Natural killer cell treated with Interleukin-12 subunit alpha and Interleukin-12 subunit beta and Interleukin-15 and Interleukin-18, amount 100 ng/mL, for 72 hours (primary cell): ENCODE measurements at places on chromosomes 3 and 15.

DNA sequence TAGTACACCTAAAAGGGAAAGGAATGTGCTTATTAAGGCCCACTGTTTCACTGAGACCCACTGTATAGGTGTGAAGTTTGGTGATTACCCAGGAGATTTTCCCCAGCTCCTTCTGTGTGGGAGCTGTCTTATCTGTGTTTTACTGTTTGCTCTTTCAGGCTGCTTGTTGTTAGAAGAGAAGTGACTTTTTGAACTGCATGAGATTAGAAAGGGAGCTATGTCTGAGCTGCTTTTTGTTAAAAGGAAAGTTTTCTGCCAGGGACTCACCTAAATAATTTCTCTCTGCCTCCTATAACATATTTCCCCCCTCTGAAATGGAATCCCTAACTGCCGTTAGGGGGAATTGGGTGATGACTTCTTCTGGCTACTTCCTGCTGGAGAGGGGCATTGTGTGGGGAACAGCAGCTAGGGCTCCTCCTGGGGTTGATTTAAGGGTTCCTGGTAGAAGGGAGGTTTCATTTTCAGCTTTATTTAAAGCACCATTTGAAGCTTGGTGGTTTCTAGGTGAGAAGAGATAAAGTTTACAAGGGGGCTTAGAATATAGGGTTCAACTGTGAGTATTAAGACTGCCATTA, 77.1 kb upstream of the ATP11B start:
- no peak for DNase-seq

DNA sequence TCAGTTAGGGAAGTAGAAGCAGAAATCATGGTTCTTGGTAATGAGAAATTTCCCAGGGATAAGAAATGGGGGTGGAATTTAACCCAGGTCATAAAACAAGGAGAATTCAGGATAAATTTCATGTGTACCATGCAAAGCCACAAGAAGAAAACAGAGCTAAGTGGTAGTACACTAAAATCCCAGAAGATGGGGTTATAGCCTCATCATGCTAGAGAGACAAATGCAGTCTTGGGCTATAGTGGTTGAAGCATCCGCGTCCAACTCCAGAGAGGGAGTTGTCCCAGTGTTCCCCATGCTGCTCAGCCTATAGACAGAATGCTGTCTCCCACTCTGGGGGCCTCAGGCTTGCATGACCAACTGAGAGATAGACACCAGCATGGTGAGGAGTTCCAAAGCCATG, 36.2 kb upstream of the CLRN1 start:
- DNase-seq: no peak

- DNase-seq: no peak
These were observed 35.6 kb upstream of the RHCG start for GRCh38 chr15:89531796-89532537.

DNA sequence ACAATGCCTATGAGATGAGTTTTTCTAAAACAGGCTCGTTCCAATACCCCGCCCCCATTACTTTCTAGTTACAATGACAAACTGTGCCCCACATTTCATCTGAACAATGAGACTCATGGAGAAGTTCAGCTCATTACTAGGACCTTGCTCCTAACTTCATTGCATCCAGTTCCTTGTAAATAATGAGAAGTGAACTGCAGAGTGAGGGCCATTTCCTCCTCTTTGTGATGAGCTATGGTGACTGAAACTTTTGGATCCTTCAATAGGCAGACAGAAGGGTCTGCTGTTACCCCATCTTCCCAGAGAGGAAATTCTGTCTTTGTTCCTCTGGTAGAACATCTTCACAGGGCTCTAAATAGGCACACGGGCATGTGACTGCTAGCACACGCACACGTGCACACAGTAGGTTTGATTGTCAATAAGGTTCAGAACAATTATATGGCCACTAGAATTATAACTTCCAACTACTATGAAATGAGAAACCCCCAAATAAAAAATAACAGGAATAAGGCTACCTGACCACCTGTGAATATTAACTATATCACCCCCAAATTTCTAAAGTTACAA, 51.8 kb downstream of the SERP1 start:
- DNase-seq: no peak

DNA sequence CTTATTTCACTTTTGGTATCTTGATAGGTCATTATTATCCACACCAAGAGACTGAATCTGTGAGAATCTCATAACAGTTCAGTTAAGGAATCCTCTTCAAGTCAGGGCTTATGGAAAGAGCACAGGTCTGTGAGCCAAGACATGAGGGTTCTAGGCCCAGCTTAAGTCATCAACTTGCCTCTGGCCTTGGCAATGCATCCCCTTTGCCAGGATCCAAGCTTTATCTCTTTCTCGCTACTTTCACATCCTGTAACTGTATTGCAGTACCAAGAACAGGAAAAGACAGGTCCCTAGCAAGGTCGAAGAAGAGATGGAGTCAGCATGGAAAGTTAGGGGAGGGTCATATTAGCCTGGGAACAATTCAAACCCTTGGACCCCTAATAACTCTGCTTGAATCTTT, 13.5 kb upstream of the APOD start:
- DNase-seq: no peak

DNA sequence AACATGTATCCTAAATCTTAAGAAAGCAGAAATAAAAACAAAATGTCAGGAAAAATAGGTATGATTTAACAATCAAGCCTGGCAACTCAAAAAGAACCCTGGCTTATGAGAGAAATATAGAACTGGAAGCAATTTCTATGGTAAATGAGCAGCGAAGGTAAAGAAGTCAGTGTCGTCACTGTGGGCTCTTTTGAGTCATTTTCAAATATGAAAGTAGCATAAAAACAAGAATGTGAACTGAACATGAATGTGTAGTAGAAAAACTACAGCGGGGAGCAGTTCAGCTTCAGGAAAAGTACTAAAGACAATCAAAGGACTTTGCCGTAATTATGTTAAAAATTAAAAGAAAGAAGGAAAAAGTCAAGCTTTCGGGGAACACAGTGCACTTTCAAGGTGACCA, 17.5 kb downstream of the LSG1 start:
- DNase-seq: no peak

DNA sequence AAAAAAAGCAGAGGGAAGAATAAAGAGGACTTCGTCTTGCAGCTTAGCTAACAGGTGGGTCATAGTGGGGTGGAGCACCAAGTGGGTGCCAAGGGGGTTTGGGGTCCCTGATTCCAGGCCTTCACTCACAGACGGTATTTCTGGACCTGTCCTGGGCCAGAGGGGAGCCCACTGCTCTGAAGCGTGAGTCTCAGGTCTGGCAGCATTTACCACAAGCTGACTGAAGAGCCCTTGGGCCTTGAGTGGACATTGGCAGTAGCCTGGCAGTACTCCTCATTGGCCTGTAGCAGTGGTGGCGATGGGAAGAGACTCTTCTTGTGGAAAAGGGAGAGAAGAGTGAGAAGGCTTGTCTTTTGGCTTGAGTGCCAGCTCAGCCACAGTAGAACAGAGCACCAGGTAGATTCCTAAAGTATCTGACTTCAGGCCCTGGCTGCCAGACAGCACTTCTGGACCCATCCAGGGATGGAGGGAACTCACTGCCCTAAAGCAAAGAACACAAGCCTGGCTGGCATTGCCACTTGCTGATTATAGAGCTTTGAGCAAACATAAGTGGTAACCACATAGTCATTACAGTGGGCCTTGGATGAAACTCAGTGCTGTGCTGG, 72.9 kb downstream of the GLDN start:
- DNase-seq: no peak

DNA sequence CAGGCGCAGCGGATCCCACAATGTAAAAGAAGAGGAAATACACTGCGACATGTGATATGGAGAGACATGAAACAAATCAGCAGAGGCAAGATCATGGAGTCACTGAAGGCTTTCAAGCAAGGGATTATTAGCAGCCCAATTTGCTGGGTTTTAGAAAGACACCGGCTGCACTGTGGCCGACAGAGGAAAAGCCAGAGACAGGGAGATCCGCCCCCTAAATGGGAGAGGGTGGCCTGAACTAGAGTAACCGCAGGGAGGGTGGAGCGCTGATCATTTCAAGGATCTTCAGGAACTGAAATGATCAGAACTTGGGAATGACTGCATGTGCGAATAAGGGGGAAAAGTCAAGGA, 612 bp upstream of the C15orf40 start:
- no peak for DNase-seq

- no peak for DNase-seq
These were observed 43.9 kb downstream of the ZNF148 start for GRCh38 chr3:125331243-125331642.

GRCh38 chr3:5579139-5579602, 391.7 kb downstream of the EDEM1 start:
- DNase-seq: no peak

DNA sequence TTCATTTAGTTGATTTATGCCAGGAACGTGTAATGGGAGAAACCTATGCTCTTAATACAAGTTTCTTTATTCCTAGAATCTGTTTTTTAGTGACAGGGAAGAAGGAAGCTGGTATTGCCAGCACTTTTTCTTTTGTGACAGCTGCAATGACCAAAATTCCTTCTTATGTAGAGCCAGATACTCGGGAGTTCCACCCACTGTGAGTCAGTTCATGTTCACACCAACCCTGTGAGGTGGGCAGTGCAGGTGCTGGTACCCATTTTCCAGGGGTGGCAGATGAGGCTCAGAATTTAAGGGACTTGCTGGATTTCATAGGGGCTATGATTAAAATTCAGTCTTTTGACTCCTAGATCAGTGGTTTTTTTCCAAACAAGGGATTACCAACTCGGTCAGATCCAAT, 34.7 kb downstream of the OXNAD1 start:
- no peak for DNase-seq

DNA sequence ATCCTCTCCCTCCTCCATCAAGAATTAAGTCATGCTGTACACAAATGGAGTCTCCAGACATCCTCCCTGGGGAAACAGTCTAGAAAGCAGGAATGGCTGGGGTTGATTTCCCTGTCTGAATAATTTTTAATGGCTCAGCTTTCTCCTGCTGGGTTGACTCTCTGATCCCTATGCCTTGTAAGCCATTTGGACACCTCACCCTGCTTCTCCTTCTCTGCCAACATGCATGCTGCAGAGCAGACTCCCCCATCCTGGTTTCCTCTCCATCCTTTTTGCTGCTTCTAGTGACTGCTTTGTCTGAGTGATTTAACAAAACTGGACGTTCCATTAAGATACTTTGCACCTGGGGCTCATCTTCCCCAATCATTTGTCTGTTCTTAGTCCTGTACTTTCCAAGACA, 22.2 kb downstream of the SV2B start:
- DNase-seq: no peak

DNA sequence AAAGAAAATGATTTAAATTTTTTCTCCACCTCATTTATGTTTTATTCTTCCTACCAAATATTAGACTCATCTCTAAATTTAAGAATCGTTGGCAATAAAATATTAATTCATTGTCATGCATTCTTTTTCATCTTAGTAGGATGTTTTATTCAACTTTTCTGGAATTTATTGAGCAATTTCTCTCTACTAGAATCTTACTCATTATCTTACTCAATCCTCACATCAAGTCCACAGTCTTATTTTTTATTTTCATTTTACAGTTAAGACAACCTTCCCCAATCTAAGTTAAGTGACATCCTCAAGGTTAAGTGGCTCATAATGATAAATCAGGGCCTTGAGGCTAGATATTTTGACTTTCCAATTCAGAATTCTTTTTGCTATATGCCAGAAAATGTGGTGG, 15.9 kb upstream of the ALDH1A2 start:
- DNase-seq: no peak

GRCh38 chr15:86653344-86654197, 573.9 kb downstream of the AGBL1 start:
- no peak for DNase-seq

GRCh38 chr3:134388788-134389485, 14.7 kb upstream of the AMOTL2 start:
- DNase-seq: no peak

- DNase-seq: no peak
These were observed 200.3 kb upstream of the PFN2 start for GRCh38 chr3:150170852-150171520.

DNA sequence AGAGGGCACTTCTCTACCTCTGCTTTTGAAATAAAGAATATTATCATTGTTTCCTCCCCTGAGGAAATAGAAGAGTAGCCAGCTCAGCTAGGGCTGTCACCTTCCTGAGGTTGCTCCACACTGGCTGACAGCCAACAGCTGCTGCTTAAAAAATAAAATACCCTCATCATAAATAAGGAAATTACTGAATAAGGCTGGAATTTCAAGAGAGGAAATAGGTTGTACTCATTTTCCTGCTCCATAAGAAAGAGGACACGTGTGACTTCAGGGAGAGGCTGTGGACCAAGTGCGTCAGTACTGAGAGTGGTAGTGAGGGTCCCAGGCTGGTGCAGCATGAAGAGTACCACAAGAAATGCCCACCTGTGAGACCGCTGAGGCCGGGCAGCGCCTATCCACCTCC, 8.1 kb upstream of the C2CD4B start:
- no peak for DNase-seq

- DNase-seq: no peak
These were observed 9.0 kb downstream of the PPCDC start for GRCh38 chr15:75032395-75032794.

DNA sequence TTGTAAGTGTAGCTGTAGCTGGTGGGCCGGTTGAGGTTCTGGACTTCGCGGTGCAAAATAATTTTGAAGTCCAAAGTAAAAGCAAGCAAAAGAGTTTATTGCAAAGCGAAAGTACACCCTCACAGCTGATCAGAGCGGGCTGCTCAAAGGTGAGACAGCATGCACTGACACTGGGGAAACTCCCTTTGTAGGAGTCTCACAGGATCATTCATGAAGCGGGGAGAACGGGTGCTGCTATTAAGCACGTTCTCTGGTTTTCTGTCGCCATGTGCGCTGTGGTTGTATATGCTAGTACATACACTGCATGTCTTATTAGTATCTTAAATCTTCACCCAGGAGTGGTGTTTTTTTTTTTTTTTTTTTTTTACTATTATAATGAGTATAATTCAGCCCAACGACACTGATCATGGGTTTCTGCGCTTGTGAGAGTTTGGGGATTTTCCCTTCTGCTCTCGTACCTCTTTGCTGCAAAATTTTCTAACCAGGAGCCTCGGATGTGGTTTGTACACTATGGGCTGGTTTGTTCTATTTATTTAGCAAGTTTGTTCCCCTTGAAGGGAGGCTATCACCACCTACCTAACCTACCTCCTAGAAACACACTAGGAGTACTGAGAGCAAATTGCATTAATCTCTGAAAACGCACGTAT, 1.4 kb upstream of the AP4E1 start:
- DNase-seq: peak; percentile 85

- DNase-seq: no peak
These were observed 141.3 kb upstream of the PDZRN3 start for GRCh38 chr3:73765878-73766545.

GRCh38 chr3:73479325-73479724, 145.4 kb downstream of the PDZRN3 start:
- DNase-seq: no peak
